NCI-H2081 treated with DMSO at 0.1 percent for 48 hours (cell line): ENCODE measurements at places on chromosomes 1 and 21.

DNA sequence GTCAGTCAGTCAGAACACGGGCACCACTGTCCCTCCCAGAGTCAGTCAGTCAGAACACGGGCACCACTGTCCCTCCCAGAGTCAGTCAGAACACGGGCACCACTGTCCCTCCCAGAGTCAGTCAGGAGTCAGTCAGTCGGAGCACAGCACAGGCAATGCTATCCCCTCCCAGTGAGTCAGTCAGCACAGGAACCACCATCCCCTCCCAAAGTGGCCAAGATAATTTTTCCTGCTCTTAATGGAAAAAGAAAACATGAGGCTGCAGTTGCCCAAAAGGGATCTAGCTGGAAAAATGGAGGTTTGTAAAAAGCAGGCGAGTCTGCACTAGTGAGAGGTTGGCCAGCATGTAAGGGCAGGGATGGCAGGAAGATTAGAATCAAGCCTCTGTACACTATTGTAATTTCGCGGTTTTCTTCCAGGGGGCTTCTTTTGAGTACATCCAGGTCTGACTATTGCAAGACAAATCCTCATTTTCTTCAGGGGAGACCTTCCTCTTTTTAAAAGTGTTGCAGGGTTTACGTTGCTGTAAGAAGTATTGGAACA, 213.8 kb downstream of the SIPA1L2 start:
- no peak for DNase-seq

- no peak for DNase-seq
These were observed 41.0 kb upstream of the IGSF21 start for GRCh38 chr1:18066576-18066975.

DNA sequence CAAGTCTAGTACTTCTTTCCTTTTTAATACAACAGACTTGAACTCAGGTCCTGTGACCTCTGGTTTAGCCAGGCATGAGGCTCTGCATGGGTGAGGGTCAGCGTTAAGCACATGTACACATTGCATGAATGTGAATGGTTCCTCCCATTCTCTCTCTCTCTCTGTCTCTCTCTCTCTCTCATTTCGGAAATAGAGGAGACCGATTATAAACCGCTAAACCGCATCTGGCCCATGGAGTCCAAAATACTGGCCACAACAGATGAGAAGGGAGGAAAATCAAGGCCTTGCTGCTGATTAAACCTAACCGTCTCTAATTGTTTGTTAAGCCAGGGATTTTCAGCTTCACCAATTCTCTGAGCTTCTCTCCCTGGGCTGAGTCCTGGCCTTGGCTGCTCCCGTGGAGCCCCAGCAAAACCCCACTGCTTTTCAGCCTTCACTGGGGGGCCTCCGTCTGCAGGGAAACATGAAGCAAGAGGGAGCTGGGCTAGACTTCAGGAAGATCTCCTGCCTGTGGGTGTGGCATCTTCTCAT, 6.6 kb downstream of the RSPO1 start:
- DNase-seq, result no peak

GRCh38 chr1:87521452-87521851, 192.8 kb downstream of the LMO4 start:
- no peak for DNase-seq

DNA sequence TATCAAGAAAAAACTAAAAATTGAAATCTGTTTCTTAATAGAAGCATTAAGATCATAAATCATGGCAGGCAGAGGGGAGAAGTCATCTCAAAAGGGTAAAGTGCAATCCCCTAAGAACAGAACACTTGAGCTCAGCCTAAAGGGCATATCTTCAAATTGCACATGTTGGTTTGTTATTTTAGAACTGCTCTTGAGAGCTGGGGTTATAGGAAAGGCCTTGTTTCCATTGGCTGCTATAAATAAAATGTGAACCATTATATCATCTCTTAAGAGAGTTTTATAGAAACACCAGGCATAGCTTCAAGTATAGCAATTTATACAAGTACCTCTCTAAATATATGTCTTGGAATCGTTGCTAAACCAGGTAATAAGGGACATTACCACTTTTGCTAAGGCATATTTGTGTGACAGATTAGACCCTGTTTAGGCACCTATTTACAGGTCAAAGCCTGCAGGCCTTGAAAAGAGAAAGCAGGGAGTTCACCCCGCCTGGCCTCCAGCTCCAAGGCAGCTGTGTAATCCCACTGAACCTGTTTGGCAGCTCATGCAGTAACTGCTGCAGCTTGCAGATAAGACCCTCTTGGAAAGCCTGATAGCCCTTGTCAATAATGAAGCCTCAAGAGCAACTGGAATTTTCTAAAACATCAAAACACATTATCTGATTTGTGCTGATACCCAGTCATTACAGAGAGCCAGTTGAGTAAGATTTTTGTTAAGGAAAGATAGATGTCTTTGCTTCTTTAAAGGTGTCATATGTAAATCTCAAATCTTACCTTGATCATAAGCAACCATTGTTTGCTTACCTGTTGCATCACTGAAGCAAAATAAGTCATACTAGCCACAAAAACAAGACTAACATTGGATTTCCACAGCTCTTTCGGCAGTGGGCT, 24.2 kb upstream of the SYDE2 start:
- DNase-seq, result no peak

- DNase-seq, result no peak
These were observed 816 bp downstream of the EDEM3 start for GRCh38 chr1:184753608-184754475.

- DNase-seq, result no peak
These were observed 54.7 kb downstream of the ROR1 start for GRCh38 chr1:63828322-63829044.

- no peak for DNase-seq
These were observed 93.2 kb downstream of the CTH start for GRCh38 chr1:70504176-70504820.

DNA sequence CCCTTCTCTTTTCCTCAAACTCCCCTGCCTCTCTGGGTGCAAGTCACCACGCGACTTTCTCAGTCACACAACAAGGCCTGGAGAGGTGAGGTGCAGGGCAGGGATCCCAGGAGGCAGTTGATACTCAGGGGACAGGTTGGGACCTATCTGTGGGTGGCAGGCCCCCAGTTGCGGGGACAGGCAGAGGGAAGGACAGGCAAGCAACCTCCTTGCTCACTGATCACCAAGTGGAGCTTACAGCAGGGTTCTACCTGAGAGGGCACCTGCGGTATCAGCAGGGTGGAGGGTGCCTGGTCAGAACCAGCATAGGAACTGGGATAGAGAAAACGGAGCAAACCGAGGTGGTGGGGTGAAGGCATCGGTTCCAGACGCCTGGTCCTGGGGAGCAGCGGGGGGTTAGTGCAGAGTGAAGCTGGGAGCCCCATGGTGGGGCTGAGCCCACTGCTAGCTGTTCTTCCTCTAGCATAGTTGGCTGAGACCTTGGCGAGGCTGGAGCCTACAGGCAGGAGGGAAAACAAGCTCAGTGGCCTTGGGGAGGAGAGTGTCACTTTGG, 24.4 kb upstream of the TENT5C start:
- DNase-seq, result no peak

DNA sequence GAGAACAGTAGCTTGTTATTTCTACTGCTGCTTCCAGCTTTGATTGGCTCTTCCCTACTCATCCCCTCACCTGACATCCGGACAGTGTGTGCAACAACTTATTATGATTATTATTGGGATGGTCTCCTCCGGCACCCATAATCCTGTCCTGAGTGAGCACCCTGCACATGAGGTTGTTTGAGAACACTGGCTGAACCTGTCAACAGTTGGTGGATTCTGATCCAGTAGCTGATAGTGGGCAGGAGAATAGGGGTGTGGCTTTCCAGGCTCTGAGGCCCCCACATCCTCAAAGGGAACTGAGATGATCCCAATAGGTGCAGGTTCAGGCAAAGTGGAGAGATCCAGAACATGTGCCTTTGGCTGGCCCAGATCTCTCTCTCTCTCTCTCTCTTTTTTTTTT, 60.5 kb downstream of the RUNX1 start:
- no peak for DNase-seq

- DNase-seq, result no peak
These were observed 29.0 kb downstream of the NFYC start for GRCh38 chr1:40720493-40720892.

DNA sequence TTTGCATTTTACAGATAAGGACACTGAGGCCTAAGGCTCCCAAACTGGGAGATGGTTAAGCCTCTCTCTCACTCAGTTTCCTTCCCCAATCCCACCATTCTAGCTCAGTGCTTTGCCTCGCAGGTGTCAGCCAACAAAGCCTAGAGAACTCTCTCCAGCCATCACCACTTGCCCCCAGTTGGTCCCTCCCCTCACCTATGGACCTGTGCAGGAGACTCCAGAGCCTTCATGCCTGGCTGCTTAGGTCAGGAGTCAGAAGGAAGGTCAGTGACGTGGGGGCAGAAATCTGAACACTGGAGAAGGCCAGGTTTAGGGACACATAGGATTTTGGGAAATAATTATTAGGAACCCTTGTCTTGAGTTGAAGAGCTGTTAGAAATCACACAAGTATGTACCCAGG, 295.3 kb downstream of the PTPRU start:
- DNase-seq, result no peak

- DNase-seq, result no peak
These were observed 85.4 kb upstream of the KCNE2 start for GRCh38 chr21:34278451-34278850.

DNA sequence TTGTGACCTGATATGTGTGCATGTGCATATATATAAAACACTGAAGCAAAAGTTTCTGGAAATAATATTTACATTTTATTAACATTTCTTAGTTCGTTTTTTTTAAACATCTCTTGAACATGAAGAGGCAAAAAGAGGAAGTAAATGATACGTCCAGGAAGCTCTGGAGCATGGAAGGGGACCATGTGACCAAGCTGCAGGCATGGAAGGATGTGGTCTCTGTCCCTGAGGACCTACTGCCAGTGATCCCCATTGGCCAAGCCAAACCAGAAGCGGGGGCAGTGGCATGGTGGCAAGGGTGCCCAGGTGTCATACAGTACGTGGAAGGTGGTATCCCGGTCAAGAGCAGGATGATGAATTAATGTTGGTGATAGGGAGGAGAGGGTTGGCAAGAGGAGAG, 268.3 kb upstream of the PROX1 start:
- DNase-seq, result no peak

GRCh38 chr1:171742577-171742922, 685 bp upstream of the VAMP4 start:
- no peak for DNase-seq

DNA sequence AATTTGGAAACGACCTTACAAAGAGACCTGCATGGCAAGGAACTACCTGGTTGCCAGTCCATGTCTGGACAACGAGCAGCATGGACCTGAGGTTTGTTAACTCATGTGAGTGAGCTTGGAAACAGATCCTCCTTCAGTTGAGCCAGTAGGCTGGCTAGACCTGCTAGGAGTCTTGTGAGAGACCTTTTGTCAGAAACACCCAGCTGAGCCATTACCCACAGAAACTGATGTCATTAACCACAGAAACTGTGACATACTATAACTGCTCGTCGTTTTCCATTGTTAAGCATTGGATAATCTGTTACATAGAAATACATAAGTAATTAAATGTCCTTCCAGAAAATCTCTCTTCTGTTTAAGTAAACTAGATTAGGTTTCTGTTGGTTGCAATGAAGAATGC, 211.1 kb upstream of the C21orf91 start:
- no peak for DNase-seq

DNA sequence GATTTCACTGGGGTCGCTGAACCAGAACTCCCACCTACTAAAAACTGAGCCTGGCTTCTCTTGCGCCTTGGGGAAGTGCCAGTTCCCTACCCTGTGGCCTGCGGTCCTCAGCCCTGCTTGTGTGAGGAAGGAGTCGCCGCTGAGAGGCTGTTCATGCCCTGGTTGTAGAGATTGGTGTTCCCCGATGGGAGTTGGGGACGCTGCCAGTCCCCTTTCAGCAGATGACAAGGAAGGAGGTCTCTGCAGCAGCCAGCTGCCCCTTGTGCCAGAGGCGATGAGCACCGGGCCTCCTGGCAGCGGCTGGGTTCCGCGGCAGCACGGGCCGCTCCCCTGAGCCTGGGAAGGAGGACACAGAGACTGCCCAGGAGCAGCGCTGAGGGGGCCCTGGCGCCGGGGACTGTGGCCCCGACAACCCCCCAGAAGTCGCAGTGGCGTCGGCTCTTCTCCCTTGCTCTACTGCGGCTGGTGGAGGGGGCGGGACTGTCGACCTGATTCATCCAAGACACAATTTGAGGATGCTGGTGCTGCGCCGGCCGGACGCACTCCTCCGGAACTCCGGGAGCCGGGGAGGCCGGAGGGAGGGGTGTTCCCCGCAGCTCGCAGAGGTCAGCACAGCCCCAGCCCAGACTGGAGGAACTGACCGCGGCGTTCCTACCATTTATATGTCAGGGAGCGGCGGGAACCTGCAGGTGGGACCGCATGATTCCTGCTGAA, 12.0 kb upstream of the ADORA3 start:
- no peak for DNase-seq

GRCh38 chr1:198809247-198809646, 170.4 kb downstream of the PTPRC start:
- DNase-seq, result no peak

DNA sequence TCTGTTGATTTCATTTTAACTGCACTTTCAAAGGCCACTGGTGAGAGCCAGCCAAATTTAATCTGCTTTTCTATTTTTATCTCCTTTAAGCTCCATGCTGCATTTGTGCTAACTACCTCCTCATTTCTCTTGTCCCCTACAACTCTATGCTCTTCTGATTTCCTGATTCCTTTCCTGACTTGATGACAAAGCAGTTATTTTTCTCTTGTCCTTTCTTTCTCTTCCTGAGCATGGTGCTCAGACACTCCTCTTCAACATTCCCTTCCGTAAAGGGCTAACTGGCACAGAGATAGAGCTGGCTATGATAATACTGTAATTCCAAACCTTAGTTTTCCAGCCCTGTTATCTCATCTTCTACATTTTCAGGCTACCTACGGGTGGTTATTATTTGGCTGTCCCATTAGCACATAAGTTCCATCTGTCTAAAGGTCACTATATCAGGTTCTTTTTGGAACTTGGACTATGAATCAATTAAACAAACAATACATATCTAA, 6.8 kb upstream of the BCAS2 start:
- DNase-seq, result no peak

- peak; percentile 57 for DNase-seq
These were observed 102.0 kb upstream of the RUNX3 start for GRCh38 chr1:25031966-25032667.

DNA sequence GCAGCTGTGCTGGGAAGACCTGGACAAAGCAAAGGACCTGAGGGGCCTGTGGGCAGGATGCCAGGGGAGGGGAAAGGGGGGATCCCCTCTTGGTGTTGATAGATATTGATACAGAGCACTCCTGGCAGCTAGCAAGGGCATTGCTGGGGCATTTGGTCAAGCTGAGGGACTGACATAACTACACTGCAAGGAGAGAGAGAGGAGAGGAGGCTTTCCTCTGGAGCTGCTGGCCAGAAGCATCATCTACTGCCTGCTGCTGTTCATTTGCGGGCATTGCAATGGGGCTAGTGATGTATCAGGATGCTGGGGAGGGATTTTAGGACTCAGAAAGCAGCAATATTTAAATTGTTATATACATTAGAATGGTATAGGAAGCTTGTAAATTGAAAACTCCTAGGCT, 142.0 kb downstream of the ZNF648 start:
- no peak for DNase-seq

- DNase-seq, result no peak
These were observed 783 bp downstream of the CD1B start for GRCh38 chr1:158330391-158331105.
